ENCODE measurements at places on chromosomes 4 and X.

GRCh38 chrX:153623310-153624029 lies 23.5 kb upstream of the DUSP9 start:
- DNase-seq: no peak

GRCh38 chrX:116413273-116413672 lies 23.1 kb upstream of the SLC6A14 start:
- DNase-seq: no peak

- DNase-seq: no peak
These were observed 84.2 kb downstream of the CNOT6L start for GRCh38 chr4:77734928-77735327.

DNA sequence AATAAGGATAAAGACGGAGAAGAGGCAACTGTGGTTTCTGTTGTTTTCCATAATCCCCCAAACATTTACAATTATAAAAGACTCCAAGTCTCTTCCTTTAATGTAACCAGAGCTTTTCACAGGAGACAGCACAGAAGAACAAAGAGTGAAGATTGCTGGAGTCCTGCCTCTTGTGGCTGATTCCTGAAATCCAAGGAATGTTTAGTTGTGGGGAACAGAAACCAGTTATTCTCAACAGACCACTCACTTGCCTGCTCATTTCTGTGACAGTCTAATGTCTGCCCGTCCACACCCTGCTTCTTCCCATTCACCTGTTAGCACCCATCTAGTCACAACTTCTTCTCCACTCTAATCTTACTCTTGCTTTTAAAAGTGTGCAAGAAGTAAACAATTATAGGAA lies 12.1 kb downstream of the TEX13B start:
- no peak for DNase-seq

- DNase-seq: no peak
These were observed 17.0 kb upstream of the CPE start for GRCh38 chr4:165361810-165362209.

GRCh38 chr4:172838111-172838510 lies 330.5 kb upstream of the GALNT7 start:
- no peak for DNase-seq

GRCh38 chrX:152212969-152213368 lies 74.6 kb upstream of the MAGEA10 start:
- no peak for DNase-seq

DNA sequence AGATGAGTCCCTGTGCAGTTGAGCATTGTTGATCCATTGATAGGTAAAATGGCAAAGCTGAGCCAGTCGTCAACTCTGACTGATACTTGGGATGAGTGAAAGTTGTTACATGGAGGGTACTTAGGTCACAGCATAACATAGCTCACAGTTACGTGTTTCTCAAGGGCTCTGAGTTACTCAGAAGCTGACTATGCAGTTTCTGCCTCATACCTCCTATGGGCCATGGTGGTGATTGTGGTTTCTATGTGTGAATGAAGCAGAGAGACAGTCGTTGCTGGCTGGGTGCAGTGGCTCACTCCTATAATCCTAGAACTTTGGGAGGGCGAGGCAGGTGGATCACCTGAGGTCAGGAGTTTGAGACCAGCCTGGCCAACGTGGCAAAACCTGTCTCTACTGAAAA lies 30.8 kb downstream of the FRMPD3 start:
- no peak for DNase-seq

DNA sequence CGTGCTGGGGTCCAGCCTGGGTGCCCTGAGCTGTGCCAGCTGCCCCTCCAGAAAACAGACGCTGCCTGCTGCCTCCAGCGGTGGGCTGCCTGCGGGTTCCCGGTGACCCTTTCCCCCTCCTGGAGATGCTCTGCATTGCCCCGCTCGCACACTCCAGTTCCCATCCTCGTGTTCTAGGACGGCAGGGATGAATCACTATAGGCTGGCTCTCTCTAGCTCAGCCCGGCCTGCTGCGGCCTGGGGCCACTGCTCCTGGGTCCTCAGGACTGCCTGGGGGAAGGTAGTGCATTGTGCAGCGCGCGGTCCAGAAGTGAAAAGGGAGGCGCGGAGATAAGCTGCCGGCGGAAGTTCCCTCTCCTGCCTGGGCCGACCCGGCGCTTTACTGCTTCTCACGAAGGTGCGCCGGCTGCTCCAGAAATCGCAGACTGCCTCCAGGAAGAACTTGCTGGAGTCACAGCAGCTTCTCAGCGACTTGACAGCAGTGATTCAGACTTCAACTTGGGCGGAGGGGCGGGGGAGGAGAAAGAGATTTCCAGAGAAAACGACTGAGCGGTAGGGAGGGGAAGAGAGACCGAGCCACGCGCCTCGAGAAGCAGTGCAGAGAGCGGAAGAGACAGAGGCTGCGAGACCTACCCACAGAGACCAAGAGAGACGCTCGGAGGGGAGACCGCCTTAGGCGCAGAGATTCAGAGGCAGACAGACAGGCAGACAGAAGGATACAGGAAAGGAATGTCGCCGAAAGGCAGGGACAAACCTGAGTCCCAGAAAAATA lies 6.7 kb upstream of the MSX1 start:
- DNase-seq: no peak

GRCh38 chrX:10101269-10101668 lies 55.5 kb upstream of the CLCN4 start:
- DNase-seq: no peak

- DNase-seq: no peak
These were observed 14.9 kb downstream of the CCDC158 start for GRCh38 chr4:76406081-76406480.

- no peak for DNase-seq
These were observed 320.4 kb downstream of the SPOCK3 start for GRCh38 chr4:166913926-166914325.

GRCh38 chr4:96035727-96036126 lies 195.8 kb downstream of the PDHA2 start:
- no peak for DNase-seq

DNA sequence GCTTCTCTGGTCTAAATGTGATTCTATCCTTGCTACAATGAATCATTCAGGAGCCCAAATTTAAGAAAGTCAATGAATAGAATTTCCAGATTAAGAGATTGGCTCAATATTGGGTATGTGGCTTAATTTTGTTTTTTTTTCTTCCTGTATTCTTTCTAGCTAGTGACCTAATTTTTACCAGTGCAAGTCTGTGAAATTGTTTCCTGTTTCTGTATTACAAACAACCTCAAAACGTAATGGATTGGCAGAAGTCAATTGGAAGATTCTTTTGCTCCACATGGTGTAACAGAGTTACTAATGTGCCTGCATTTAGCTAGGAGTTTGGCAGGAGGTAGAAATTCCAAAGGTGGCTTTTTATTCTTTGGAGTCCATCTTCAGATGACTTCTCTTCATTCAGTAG lies 17.6 kb downstream of the DYNLT3 start:
- no peak for DNase-seq
